ENCODE measurements at places on chromosomes 7 and 10.
A peak's percentile ranks its signal among the peaks of the same experiment; 100 is the strongest.

DNA sequence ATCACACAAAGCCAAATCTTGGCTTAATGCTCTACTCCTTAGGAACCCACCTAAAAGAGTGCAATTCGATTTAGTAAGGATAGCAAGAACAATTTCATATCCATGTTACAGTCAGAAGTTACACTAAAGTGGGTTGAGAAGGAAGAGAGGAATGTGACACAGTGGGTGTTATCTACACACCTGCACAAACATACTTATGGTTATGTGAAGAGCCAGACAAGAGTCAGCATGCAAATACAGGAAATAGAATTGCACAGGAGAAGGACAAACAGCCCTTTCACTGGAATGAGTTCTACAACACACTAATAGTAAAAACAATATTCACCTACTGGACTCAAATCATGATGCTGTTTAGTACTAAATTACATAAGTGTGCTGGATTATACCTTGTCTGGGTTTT, 262.8 kb downstream of the DGKB start:
- no peak for DNase-seq

- no peak for DNase-seq
These were observed 307.4 kb upstream of the SORCS1 start for GRCh38 chr10:107471911-107472310.

DNA sequence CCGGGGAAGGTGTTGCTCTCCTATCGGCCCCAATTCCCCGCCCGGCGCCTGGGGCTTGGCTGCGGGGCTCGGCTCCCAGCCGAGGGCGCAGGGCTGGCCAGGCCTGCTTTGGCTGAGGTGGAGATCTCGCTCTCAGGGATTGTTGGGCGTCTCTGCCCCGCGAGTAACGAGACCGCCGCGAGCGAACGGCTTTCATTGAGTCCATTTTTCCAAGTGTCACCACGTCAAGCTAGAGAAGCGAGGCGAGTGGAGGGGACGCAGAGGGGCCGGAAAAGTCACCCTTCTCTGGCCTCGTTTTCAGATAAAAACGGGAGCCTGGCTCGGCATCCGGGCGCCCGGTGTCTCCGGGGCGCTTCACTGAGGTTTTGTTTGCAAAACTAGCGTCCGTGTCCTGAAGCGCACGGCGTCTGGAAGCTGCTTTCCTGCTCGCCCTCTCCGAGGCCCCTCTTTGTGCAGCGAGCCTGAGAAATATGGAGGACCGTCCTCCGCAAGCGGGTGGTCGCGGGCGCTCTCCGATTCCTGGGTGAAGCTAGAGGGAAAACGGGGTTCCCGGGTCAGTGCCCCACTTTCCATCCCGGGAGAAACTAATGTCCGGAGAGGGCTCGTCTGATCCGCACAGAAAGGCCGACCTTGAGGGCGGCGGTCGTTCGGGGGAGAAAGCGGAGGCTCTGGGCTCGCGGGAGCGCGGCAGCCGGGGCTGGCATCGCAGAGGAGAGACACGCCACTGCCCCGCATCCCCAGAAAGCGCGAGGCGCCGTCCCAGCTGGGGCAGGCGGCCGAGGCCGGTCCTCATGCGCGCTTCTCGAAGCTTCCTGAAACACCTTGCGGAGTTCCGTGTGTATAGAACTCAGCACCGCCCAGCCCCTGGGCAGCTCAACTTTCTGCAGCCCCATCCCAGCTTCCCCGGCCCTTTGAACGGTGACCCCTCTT, 3.5 kb upstream of the EN2 start:
- no peak for DNase-seq

DNA sequence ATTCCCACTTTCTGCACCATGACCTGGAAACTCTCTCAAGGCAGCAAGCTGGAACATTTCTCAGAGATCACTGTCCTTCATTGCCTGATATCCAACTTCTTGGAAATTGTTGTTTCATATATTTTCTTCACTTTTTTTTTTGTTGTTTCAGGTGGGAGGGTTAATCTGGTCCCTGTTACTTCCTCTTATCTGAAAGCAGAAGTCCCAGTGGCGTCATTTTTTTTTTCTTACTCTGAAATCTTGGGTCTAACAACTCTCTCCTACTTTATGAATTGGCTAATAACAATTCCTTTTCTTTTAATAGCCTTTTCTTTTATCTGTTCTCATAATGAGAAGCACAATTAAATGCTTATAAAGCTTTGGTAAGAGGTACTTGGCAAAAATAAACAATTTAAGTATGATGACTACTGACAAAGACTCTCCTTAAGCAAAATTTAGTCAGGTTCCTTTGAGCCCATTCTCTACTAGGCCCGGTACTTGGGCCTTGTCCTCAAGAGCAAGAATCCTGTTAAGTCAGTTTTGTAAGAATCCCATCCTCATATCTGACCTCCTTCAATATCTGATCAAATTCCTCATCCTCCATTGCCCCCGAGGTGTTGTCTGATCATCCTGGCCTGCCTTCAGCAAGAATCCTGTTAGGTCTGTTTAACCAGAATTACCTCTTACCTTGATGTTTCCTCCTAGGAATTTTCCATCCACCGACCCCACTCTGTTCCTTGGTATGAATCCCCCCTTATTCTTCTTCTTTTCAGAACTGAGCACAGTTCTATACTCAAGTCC, 11.5 kb upstream of the CC2D2B start:
- DNase-seq, result no peak

- DNase-seq, result no peak
These were observed 99.1 kb downstream of the PRPF18 start for GRCh38 chr10:13685885-13686284.

DNA sequence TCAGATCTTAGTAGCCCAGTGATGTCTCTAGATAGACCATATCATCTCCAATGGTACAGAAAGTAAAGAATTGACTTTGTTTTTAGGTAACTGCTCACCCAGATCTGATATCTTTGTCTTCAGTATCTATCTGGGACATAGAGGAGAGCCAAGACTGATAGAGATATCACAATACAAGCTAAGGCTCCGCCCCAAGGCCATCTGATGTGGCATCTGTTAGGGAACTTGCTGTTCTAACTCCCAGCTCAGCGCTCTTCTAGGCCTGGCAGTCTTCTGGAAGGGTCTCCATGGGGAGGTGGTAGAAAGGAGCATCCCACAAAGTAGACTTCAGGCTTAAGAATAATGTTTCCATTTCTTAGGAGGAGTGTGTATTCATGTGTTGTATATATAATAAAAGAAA, 88.4 kb upstream of the SAMD8 start:
- no peak for DNase-seq

- no peak for DNase-seq
These were observed 63.1 kb downstream of the TFAM start for GRCh38 chr10:58448121-58448935.

DNA sequence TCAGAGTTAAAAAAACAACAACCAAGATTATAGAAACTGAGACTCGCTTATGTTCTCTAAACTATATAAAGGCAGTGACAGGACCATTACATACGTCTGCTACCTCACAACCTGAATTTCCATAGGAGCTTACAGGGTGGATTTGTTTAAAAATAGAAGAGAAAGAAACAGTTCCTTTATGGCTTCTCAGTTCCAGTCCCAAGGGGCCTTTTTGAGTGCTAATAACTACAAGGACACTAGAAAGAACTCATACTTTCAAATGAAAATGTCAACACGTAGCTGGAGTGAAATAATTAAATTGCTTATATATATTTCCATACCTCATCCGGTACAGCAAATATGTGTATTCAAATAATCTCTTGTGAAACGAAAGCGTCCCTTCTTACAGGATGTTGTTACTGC, 19.7 kb downstream of the TSPAN12 start:
- DNase-seq, result no peak

GRCh38 chr10:66586073-66586472, 339.8 kb upstream of the LRRTM3 start:
- DNase-seq, result peak; percentile 25

GRCh38 chr7:139777133-139777891, 486 bp downstream of the HIPK2 start:
- DNase-seq, result peak; percentile 27

GRCh38 chr7:117086788-117087187, 133.5 kb downstream of the ST7 start:
- no peak for DNase-seq

DNA sequence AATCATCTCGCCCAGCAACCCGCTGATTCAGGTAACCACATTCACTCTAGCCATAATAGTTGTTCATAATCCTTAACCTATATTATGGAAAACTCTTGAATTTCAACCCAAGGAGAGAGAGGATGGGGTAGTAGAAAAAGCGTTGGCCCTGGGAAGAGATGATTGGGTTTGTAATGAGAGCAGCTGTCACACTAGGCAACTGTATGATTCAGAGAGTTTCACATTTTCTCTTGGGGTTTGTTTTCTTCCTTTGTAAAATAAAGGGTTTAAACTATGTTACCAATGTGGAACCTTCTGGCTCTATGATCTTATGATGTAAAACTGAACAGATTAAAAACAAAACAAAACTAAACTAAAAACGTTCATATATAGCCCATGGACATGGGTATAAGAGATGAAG, 705.2 kb upstream of the IGFBP3 start:
- DNase-seq, result no peak

- no peak for DNase-seq
These were observed 168.8 kb upstream of the RHOBTB1 start for GRCh38 chr10:61112771-61113170.

- DNase-seq, result no peak
These were observed 44.2 kb downstream of the GLRX3 start for GRCh38 chr10:130180416-130180815.

GRCh38 chr10:33120700-33121099, 162.7 kb upstream of the ITGB1 start:
- DNase-seq, result no peak

DNA sequence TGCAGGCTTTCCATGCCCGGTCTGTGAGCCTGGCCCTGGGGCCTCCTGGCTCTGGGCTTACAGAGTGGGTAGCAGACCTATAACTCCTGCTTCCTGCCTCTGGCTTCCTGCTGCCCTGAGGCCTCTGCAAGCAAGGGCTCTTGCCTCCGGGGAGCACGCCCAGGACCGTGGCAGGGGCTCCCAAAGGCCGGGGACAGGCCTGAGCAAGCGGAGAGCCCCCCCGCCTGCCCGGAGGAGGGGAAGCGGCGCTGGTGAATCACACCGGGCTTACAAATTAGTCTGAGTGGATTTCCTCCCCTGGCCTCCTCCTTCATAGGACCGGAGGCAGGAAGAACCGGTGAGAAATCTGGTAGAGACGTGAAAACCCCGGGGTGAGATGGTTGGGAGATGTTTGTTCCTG, 1.5 kb upstream of the MYL10 start:
- peak; percentile 84 for DNase-seq

DNA sequence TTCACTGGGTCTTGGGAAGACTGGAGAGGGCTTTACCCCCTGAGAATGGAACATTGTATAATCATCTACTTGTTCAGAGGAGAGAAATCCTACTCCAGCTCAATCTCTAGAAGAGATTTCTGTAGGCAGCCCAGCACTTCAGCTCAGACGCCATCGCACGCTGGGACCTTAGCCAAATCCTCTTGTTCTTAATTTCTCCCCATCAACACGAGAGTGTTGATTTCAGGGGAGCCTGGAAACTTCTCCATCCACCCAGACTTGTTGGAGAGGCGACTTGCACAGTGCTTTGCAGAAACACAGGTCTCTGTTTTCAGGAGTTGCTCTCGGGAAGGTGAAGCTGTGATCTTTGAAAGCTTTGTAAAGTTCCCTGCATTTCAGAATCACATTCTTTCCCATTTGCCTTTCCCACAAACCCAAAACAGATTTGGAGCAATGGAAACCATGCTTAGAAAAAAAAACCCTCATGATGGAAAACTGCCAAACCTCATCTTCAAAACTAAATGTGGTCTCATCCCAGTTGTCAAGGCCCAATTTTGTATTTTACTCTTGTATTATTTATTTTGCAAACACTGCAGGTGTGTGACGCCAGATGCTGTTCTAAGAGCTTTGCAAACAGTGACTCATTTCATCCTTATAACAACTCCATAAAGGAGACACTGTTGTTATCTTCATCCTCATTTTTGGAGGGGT, 60.9 kb downstream of the CALML3 start:
- DNase-seq, result no peak

DNA sequence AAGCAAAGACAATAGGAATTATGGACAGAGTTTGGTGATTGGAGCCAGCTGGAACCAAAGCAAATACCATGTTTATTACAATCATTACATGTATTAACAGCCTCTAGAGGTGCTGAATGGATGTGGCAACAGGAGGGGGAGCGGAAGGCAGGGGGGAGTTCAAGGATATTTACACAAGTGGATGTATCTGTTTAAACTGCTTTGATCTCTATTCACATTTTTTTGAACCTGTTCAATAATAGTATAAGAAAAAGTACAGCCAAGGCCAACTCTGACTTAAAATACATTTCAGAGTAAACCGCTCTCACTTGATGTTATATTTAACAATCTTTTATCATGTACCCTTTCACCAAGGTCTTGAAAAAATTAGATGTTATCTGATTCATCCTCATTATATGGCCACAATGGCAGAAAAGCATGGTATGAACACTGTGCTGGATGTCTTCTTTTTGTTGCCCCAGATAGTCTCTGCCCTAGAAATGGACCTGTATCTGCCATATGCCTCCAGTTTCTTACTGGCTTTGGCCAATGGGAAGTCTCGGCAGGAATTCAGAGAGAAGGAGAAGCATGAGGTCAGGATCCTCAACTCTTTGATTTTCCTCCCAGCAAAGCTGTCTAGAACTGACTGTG, 88.2 kb upstream of the FAM133B start:
- no peak for DNase-seq

- DNase-seq, result no peak
These were observed 165.7 kb downstream of the PARD3 start for GRCh38 chr10:34649385-34649784.

DNA sequence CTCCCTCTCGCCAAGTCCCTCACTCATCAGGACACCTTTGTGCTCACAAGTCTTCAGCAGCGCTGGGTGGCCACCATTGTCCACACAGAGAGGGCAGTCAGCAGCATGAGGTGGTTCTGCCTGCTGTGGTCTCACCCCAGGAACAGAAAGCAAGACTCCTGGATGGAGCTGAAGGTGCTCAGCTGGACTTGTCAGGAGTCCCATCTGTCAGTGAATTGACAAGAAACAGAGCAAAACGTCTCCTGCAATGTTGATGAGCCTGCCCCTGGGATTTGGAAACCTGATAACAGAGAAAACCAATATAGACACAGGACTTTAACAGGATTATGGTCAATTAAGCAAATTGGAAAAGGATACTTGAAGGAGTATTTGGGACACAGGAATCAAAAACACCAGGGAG, 122.2 kb upstream of the PRSS58 start:
- DNase-seq, result no peak

- peak; percentile 65 for DNase-seq
These were observed 56.2 kb upstream of the TM9SF3 start for GRCh38 chr10:96642973-96643372.

DNA sequence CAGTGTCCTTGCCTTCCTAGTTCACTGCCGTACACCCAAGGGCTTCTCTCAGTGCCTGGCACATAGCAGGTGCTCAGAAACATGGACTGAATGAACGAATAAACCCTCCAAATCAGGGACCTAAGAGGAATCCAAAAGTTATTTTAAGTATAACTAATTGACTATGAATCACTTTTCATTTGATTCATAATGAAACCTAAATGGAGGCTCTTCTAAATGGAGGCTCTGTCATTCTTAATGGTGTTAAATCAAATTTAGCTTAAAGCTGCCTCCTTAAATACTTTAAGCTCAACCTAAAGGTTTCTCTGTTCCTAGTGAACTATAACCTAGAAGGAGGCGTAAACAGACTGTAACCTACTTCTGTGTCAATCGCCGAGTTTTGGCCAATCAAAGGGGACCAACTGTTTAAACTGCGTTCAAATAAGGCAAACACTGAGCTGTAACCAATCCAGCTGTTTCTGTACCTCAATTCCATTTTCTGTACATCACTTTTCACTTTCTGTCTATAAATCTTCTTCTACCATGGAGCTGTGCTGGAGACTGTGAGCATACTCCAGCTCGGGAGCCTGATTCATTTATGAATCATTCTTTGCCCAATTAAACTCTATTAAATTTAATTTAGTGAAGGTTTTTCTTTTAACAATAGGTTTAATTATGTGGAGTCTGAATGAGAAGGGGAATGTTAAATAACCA, 11.0 kb downstream of the PYROXD2 start:
- DNase-seq, result peak; percentile 45

Data from EL (cell line).